ENCODE measurements at places on chromosomes 7 and 10.

DNA sequence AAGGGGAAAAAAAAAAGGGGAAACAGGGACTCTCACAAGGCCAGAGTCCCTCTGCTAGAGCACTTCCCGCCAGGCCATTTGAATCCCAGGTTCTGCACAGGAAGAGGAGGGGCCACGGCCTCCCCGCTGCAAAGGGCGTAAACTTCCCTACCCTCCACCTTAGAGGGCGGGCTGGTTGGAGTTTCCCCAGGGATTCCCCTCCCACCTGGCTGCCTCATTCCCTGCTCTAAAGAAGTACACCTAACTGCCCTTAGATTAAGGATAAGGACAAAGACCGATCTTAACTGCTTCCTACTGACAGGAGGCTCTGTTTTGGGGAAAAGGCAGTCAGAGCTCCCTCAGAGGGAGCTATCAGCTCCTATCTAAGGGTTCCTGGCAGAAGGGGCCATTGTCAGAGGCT, 102.0 kb upstream of the ARMC3 start:
- H3K4me3 ChIP-seq = no peak overlapping the region
- no peaks in the 10 kb centered on the region for H3K36me3 ChIP-seq
- no peak overlapping the region for H3K27ac ChIP-seq
- no peaks in the 10 kb centered on the region for H3K4me1 ChIP-seq
- H3K27me3 ChIP-seq = no peaks in the 10 kb centered on the region

GRCh38 chr7:73702226-73702625, 17.2 kb downstream of the STX1A start:
- H3K4me3 ChIP-seq = no peak overlapping the region
- no peak for DNase-seq
- peaks cover 6% of the 10 kb centered on the region for H3K4me1 ChIP-seq
- H3K36me3 ChIP-seq = peaks cover 5% of the 10 kb centered on the region

- no peak overlapping the region for H3K27ac ChIP-seq
- no peaks in the 10 kb centered on the region for H3K4me1 ChIP-seq
- no peak for DNase-seq
Observed at GRCh38 chr10:75924309-75924902, 493.0 kb downstream of the LRMDA start.

- H3K4me1 ChIP-seq = no peaks in the 10 kb centered on the region
- no peaks in the 10 kb centered on the region for H3K27me3 ChIP-seq
- no peak overlapping the region for H3K27ac ChIP-seq
- DNase-seq = no peak
- H3K4me3 ChIP-seq = no peak overlapping the region
Observed at GRCh38 chr10:61635932-61636331, 26.8 kb upstream of the CABCOCO1 start.

DNA sequence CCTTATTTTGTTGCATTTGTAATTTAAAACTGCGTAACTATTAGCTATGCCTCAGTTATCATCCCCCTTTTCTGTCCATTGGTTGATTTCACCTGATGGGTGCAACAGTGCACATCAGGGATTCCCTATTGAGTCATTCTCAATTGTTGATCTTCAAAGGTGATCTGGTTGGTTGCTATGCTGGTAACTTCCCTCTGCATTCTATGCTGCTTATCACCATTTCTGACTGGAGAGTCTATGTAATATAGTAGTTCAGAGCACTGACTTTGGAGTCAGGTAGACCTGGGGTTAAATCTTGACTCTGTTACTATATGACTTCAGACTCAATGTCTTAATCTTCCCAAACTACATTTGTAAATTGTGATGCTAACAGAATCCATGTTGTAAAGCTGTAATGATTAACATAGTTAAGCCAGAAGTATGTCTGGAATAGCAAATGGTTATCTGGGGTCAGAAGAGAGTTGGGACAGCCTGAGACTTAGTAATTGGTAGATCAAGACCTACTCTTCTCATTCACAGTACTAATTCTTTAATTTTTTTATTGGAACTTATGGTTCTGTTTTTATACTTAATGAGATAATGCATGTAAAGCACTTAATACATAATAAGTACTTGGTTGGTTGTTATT, 38.1 kb downstream of the EXOC6 start:
- peaks cover 5% of the 10 kb centered on the region for H3K4me1 ChIP-seq
- DNase-seq = no peak
- H3K27me3 ChIP-seq = no peaks in the 10 kb centered on the region
- H3K4me3 ChIP-seq = no peak overlapping the region
- no peaks in the 10 kb centered on the region for H3K36me3 ChIP-seq

DNA sequence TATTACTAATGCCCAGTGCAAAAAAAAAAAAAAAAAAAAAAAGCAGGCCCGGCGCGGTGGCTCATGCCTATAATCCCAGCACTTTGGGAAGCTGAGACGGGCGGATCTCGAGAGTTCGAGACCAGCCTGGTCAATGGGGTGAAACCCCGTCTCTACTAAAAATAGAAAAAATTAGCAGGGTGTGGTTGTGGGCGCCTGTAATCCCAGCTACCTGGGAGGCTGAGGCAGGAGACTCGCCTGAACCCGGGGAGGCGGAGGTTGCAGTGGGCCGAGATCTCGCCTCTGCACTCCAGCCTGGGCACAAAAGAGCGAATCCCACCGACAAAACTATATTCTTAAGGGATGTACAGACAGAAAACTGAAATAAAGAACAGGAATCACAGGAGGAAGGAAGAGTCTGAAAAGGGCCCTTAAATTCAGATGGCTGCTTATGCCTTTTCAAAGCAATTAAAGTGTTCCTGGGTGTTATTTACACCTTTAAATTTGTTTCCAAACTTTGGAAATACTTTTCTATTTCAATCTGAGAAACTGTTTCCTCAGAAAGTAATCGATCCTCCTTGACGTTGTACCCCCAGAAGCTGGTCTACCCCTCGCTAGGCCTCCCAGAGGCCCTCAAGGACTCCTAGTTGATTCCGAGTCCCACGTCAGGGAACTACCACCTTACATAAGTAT, 2.0 kb upstream of the KMT2E start:
- H3K27ac ChIP-seq = peak overlapping the region; percentile 100
- no peak for DNase-seq
- peaks cover 18% of the 10 kb centered on the region for H3K4me1 ChIP-seq
- peak overlapping the region; percentile 81 for H3K4me3 ChIP-seq
- peaks cover 3% of the 10 kb centered on the region for H3K36me3 ChIP-seq
- H3K27me3 ChIP-seq = no peaks in the 10 kb centered on the region

DNA sequence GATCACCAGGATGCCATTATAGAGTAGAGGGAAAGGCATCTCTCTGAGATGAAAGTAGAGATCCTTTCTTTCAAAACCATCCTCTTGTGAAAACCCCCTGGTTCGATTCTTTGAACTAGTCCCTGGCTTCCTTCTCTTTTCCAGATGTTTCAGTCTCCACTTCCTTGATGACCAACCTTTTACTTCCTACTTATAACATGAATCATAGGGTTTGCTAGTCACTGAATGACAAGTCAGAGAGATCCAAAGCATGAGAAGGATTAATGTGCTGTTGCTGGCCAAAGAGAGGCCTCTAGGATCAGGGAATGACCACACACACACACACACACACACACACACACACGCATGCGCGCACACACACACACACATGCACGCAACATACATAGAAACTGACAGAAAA, 161.1 kb upstream of the FRMD4A start:
- peaks cover 9% of the 10 kb centered on the region for H3K27me3 ChIP-seq
- DNase-seq = no peak
- H3K4me1 ChIP-seq = no peaks in the 10 kb centered on the region
- no peak overlapping the region for H3K27ac ChIP-seq
- no peaks in the 10 kb centered on the region for H3K36me3 ChIP-seq
- H3K4me3 ChIP-seq = no peak overlapping the region

- no peak overlapping the region for H3K27ac ChIP-seq
- H3K4me1 ChIP-seq = peaks cover 2% of the 10 kb centered on the region
Observed at GRCh38 chr7:127253281-127254162, 781 bp upstream of the GRM8 start.

DNA sequence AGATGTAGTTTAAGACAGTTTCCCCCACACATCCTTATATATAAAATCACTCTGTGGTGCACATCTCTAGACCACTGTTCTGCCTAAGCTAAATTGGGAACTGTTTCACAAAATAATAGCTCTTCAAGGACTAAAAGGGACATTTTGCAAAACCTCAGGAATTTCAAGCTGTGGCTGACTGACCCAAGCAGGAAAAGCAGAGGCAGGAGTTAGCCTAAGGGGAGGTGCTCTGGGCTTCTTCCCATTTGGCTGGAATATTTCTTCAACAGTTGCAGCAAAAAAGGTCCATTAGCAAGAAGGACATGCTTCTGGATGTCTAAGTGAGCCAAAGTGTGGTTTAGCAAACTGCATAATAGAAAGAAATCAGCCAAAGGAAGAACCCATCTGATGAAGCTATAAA, 551.2 kb upstream of the ANKRD30A start:
- no peaks in the 10 kb centered on the region for H3K27me3 ChIP-seq
- no peak overlapping the region for H3K27ac ChIP-seq
- no peaks in the 10 kb centered on the region for H3K36me3 ChIP-seq
- no peak overlapping the region for H3K4me3 ChIP-seq
- H3K4me1 ChIP-seq = no peaks in the 10 kb centered on the region
- DNase-seq = peak; percentile 31

GRCh38 chr10:62038609-62039190, 137.2 kb downstream of the ARID5B start:
- no peak overlapping the region for H3K27ac ChIP-seq
- peak; percentile 69 for DNase-seq
- H3K27me3 ChIP-seq = no peaks in the 10 kb centered on the region
- H3K4me3 ChIP-seq = no peak overlapping the region
- H3K36me3 ChIP-seq = no peaks in the 10 kb centered on the region

DNA sequence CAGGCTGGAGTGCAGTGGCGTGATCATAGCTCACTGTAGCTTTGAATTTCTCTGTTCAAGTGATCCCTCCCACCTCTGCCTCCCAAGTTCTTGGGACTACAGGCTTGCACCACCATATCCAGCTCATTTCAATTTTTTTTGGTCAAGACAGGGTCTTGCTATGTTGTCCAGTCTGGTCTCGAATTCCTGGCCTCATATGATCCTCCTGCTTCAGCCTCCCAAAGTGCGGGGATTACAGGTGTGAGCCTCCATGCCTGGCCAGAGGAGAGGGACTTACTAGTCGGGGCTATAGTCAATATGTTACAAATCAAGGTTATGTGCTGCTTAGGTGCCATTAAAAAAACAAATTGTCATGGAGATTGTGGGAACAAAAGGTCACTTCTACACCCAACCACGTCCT, 105.3 kb upstream of the GALNT17 start:
- H3K4me3 ChIP-seq = no peak overlapping the region
- H3K27ac ChIP-seq = no peak overlapping the region
- H3K4me1 ChIP-seq = no peaks in the 10 kb centered on the region
- H3K36me3 ChIP-seq = no peaks in the 10 kb centered on the region
- no peak for DNase-seq
- no peaks in the 10 kb centered on the region for H3K27me3 ChIP-seq

GRCh38 chr7:29639386-29639785, 75.8 kb downstream of the PRR15 start:
- no peaks in the 10 kb centered on the region for H3K27me3 ChIP-seq
- no peak for DNase-seq
- H3K27ac ChIP-seq = no peak overlapping the region
- no peaks in the 10 kb centered on the region for H3K36me3 ChIP-seq
- H3K4me1 ChIP-seq = peaks cover 9% of the 10 kb centered on the region

DNA sequence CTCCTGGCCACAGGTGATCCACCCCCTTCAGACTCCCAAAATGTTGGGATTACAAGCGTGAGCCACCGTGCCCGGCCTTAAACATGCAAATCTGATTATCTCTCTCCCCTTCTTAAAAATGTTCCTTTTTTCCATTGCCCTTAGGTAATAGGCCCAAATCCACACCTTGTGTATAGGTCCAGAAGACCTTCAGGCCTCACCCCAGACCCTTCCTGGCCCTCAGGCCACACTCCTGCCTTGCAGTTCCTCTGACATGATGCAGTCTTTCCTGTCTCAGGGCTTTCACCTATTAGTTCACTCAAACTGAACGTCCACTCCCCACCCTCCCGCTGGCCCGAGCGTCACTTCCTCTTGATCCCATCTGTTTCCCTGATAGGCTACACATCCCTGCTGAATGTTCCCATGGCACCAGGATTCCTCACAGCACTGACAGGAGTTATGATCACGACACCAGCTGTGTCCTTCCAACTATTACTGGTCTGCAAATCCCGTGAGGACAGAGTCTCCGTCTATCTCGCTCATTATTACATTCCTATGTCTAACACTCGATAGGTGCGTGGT, 46.4 kb downstream of the DENND2A start:
- DNase-seq = no peak
- no peak overlapping the region for H3K27ac ChIP-seq
- H3K4me1 ChIP-seq = no peaks in the 10 kb centered on the region
- no peaks in the 10 kb centered on the region for H3K36me3 ChIP-seq
- no peaks in the 10 kb centered on the region for H3K27me3 ChIP-seq

- no peak overlapping the region for H3K4me3 ChIP-seq
- peaks cover 4% of the 10 kb centered on the region for H3K4me1 ChIP-seq
- no peak for DNase-seq
Observed at GRCh38 chr10:17178006-17178405, 23.5 kb downstream of the TRDMT1 start.

GRCh38 chr10:121949451-121949850, 21.6 kb upstream of the ATE1 start:
- no peak for DNase-seq
- H3K27ac ChIP-seq = no peak overlapping the region
- H3K36me3 ChIP-seq = no peaks in the 10 kb centered on the region
- no peaks in the 10 kb centered on the region for H3K4me1 ChIP-seq

DNA sequence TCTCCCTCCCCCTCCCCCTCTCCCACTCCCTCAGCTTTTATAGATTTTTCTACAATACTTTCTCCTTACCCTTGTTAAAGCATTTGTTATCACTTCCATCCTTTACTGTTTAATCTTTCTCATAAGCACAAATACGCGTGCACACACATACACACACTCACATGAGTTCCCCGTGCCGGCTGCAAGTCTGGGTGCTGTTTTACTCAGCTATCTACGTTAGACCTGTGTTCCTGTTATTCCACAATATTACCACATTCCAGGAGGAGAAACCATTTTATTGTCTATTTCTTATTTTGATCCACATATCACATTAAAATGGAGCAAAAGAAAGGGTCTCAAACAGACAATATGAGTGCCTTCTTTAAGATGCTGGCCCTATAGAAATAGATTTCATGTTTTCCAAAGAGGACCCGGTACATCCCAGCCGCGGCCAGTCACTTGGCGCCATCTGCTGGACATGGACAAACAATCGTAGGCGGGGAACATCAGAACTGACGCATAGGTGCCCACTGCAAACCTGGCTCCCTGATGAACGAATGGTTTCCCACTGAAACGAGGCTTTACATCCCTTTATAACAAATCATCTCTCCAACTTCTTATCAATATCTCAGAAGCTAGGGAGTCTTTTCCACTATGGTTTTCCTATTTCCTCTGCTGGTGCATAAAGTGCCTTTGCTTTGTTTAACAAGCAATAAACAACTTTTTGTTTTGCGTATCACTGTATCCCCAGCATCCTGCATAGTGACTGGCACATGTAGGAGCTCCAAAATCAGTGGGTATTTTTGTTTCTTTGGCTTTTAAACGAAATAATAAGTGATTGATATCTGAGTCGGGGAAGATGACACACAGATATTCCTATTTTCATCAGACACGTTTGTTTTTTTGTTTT, 25.2 kb upstream of the OPTN start:
- no peak overlapping the region for H3K4me3 ChIP-seq
- H3K27me3 ChIP-seq = no peaks in the 10 kb centered on the region
- no peaks in the 10 kb centered on the region for H3K36me3 ChIP-seq
- DNase-seq = peak; percentile 71
- H3K27ac ChIP-seq = no peak overlapping the region
- H3K4me1 ChIP-seq = no peaks in the 10 kb centered on the region
